OCI-M1 (cell line): ENCODE measurements at places on chromosomes 2 and 18.
A peak's percentile ranks its signal among the peaks of the same experiment; 100 is the strongest.

DNA sequence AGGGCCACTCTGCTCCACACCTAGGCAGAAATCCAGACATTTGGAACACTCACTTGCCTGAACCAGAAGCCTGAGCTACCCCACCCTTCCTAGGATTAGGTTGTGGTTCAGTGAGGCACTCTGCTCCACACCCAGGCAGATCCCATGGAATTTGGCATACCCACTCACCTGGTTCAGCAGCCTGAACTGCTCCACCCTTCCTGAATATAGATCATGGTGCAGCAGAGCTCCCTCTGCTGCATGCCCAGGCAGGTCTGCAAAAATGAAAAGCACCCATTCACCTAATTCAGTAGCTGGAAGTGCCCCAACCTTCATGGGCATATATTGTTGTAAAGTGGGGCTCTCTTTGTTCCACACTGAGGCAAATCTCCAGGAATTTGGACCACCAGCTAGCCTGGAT is 185.1 kb upstream of the CNTNAP5 start:
- no peak for DNase-seq

DNA sequence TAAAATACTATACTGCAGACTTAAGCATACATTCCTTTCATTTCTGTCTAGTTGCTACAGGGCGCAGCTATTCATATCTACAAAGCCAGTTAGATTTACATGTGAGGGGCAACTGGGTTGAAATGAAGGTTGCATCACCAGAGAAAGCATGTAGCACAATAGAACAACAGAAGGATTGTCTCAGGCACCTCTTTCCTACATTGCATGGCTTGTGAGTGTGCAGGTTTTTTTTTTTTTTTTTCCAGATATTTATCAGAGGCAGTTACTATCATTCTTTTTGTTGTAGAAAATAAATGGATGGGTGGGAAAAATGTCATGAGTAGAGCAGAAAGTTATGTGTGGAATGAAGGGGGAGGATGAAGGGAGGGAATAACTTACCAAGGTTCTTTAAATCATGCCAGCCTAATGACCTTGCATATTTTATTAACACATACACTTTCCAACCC is 86.8 kb downstream of the ERBB4 start:
- DNase-seq, result no peak

GRCh38 chr2:236715491-236715961 is 145.9 kb downstream of the ACKR3 start:
- no peak for DNase-seq

GRCh38 chr2:148515976-148516375 is 128.6 kb upstream of the EPC2 start:
- DNase-seq, result peak; percentile 10

- no peak for DNase-seq
Measured at GRCh38 chr2:152598975-152599759, 118.1 kb downstream of the PRPF40A start.

GRCh38 chr2:85009019-85009618 is 38.2 kb downstream of the KCMF1 start:
- DNase-seq, result peak; percentile 79

DNA sequence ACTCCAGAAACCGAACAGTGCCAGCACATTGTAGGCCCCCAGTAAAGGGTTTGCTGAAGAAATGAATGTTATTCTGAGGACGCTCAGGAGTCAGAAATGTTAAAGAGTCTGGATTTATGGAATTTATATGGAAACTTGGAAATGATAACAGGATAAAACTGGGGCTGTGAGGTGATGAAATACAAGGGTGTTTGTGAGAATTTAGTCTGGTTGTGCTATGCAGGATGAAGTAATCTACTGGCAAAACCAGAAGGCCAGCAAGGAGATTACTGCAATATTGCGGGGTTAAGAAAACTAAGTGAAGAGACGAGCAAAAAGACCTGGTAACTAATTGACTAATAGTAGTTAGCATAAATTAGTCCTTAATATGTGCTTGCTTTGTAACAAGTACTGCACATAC is 467.8 kb downstream of the ZEB2 start:
- no peak for DNase-seq

DNA sequence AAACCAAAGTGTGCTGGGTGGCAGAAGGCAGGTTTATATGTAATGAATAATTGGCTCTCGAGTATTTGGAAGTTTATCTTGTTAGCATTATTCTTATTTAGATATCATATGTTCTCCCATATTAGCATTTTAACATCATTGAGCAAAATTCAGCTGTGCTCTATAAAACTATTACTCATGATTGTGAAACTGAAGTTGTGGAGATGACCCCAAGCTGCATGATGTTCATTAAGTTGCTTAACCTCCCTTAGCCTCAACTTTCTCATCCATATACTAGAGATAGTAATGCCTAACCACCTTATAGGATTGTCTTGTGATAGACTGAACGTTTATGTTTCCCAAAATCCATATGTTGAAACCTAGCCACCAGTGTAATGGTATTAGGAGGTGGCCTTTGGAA is 346.3 kb downstream of the SATB2 start:
- no peak for DNase-seq

DNA sequence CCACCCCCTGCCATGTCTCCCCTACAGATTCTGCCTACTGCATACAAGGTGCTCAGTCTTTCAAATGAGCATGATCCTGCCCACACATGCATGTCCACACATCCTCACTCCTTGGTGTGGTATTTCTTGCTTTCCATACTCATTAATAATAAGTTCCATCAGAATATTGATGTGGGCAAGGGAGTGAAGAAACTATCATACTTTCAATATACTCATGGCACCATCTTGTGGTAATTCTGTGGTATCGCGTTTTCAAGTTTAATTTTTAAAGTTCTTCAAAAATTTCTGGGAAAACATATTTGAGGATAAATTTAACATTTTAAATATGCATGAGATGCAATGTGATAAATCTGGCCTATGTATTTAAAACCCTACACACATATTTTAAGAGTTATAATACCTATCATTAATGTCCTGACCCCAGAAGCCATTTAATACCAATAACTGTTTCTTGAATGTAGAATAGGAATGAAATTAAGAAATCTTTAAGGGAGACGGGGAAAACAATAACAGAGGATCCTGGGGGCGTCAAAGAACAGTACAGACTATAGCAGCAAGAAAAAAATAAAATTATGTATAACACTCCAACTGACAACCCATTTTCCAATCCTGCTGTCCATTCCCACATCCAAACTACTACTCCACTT is 110.1 kb downstream of the ZNF385B start:
- peak; percentile 47 for DNase-seq

GRCh38 chr2:192828175-192828574 is 633.4 kb upstream of the TMEFF2 start:
- no peak for DNase-seq

DNA sequence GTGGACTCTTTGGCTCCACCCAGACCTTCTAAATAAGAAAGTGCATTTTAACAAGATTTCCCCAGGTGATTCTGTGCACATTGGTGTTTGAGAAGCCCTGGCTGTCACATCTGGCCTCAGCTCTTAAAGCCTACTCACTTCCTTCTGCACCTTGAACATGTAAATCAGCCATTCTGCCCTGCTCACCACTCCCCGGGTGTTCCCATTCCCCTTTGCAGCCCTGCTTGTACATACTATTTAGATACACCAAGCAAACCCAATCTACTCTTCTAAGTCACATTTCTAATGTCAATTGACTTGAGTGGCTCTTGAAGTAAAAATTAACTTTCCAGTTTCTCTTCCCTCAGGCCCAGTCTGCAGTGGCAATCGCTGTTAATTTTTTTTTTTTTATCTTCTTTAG is 13.1 kb upstream of the SCN1A start:
- DNase-seq, result no peak

- DNase-seq, result no peak
Measured at GRCh38 chr18:24043403-24043802, 28.8 kb downstream of the TTC39C start.

DNA sequence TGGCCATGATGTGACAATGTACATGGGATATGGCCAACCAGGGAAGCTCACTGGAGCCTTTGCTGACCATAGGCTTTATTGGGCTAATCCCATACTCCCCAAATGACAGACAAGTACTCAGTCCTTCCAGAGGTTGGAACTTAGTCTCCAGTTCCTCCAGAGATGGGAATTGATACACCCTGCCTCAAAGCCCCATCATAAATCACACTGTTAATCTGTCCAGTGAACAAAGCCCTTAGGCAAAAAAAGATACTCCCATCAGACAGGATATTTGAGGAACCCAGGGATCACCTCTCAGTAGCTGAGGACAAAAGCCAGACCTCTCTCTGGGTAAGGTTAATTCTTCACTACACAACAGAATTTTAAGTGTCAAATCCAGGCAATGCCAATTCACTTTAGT is 247.5 kb upstream of the CDH20 start:
- no peak for DNase-seq

DNA sequence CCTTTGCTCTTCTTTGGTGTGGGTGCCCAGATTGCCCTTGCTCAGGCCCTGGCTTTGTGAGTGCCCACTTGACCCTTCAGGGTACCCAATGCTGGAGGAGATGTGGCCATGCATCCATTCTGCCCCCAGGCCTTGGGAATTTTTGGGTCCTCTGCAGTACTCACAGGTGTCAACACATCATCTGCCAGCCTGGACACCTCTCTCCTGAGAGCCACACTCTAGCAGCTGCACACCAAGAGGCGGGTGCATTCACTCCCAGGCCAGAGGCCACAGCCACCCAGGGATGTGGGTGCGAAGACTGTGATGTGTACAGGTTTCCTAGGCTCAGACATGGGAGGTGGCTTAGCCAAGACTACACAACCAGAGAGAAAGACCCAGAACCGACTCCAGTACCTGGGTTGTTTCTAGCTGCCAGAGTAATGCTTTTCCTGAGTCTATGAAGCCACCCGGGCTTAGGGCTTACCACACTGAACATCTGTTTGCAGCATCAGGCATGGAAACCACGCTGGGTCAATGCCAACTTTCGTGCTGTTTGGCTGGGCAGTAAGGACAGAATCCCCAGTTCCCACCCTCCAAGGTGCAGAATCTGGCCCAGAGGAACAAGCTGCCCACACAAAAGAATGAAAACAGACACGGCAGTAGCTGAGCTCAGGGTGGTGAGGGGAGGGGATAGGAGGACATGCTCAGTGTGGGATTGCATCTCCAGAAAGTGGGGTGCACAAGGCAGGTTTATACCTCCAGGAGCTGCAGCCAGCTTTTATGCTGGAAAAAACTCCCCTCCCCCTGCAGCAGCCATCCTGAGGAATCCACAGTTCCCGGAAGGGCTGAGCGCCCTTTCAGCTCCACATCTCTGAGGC is 40.1 kb downstream of the KCNF1 start:
- no peak for DNase-seq

- peak; percentile 70 for DNase-seq
Measured at GRCh38 chr2:201447086-201447485, 4.2 kb downstream of the TRAK2 start.

- peak; percentile 89 for DNase-seq
Measured at GRCh38 chr2:44479127-44479887, 117.6 kb downstream of the CAMKMT start.

- DNase-seq, result peak; percentile 8
Measured at GRCh38 chr18:71878226-71878625, 665.9 kb downstream of the CBLN2 start.
